ENCODE measurements at places on chromosomes 1 and 21. TPM values are rescaled to one million over a fixed set of nuclear protein-coding genes. Genes with fewer than 3 reads are reported as not detected.

UBR4 gene
- 126 TPM for total RNA-seq

AVPR1B gene
- total RNA-seq: not detected

FAM72C gene
- total RNA-seq: 1.5 TPM

KRTAP19-3 gene
- total RNA-seq: not detected

RHD gene
- not detected for total RNA-seq

PRR9 gene
- total RNA-seq: not detected

RLF gene
- 29.4 TPM for total RNA-seq

RGS4 gene
- 110 TPM for total RNA-seq

SLC35F3 gene
- total RNA-seq: not detected

ZNF326 gene
- 4.1 TPM for total RNA-seq

RHOU gene
- 0.99 TPM for total RNA-seq

NUDT17 gene
- total RNA-seq: 3.0 TPM

PPIAL4G gene
- not detected for total RNA-seq

FCRL2 gene
- total RNA-seq: not detected

OR2T29 gene
- not detected for total RNA-seq

PDIK1L gene
- 4.4 TPM for total RNA-seq

TNFRSF25 gene
- total RNA-seq: 1.0 TPM

KRTAP12-2 gene
- not detected for total RNA-seq

RXRG gene
- total RNA-seq: 0.17 TPM

PTPRC gene
- not detected for total RNA-seq

SSX2IP gene
- 42.2 TPM for total RNA-seq

CD5L gene
- total RNA-seq: not detected

DPT gene
- 1.8 TPM for total RNA-seq

CEP104 gene
- 23.1 TPM for total RNA-seq

GSTM5 gene
- 6.4 TPM for total RNA-seq

ETV3L gene
- not detected for total RNA-seq

A3GALT2 gene
- not detected for total RNA-seq

PLPPR5 gene
- total RNA-seq: under 0.01 TPM

OR2T6 gene
- total RNA-seq: not detected

SPRR3 gene
- not detected for total RNA-seq

PODN gene
- total RNA-seq: 87.5 TPM

SPOCD1 gene
- 76.4 TPM for total RNA-seq

CA14 gene
- total RNA-seq: not detected

ASAP3 gene
- total RNA-seq: 62.4 TPM

CD244 gene
- not detected for total RNA-seq

PIGV gene
- 26.0 TPM for total RNA-seq

LMX1A gene
- total RNA-seq: not detected

SPATA21 gene
- total RNA-seq: not detected

OR2G6 gene
- not detected for total RNA-seq

C1orf115 gene
- 0.50 TPM for total RNA-seq

CSTB gene
- total RNA-seq: 14.6 TPM

BARHL2 gene
- total RNA-seq: not detected

LPAR3 gene
- 33.5 TPM for total RNA-seq

TMEM240 gene
- 5.5 TPM for total RNA-seq

FCER1G gene
- not detected for total RNA-seq

ATXN7L2 gene
- total RNA-seq: 1.7 TPM

HOOK1 gene
- under 0.01 TPM for total RNA-seq

CHRM3 gene
- total RNA-seq: under 0.01 TPM

GPX7 gene
- total RNA-seq: 45.2 TPM
